ENCODE measurements at places on chromosomes 5 and 9. TPM values are rescaled to one million over a fixed set of nuclear protein-coding genes. Genes with fewer than 3 reads are reported as not detected.

Gene GDF9
- not detected for total RNA-seq

Gene SLCO6A1
- total RNA-seq = not detected

Gene CAMK4
- 0.28 TPM for total RNA-seq

Gene AIF1L
- 26.4 TPM for total RNA-seq

Gene PPP3R2
- not detected for total RNA-seq

Gene BHMT
- total RNA-seq = not detected

Gene CARTPT
- total RNA-seq = not detected

Gene OTULINL
- total RNA-seq = 0.56 TPM

Gene MLANA
- total RNA-seq = not detected

Gene KLF4
- total RNA-seq = 4.6 TPM

Gene MRPL50
- 19.4 TPM for total RNA-seq

Gene SLC6A7
- total RNA-seq = not detected

Gene C5orf46
- total RNA-seq = not detected

Gene C1QTNF2
- total RNA-seq = 0.28 TPM

Gene FOXB2
- total RNA-seq = not detected

Gene SPARC
- total RNA-seq = 756 TPM

Gene CDKN2B-AS1
- 2.2 TPM for total RNA-seq

Gene LIX1
- not detected for total RNA-seq

Gene PTGES
- total RNA-seq = 0.51 TPM

Gene ACTBL2
- total RNA-seq = 0.17 TPM

Gene FOXD4
- total RNA-seq = 0.17 TPM

Measured in dermis blood vessel endothelial cell (primary cell).